ENCODE measurements at places on chromosomes 4 and X. TPM values are rescaled to one million over a fixed set of nuclear protein-coding genes. Genes with fewer than 3 reads are reported as not detected.
A peak's percentile ranks its signal among the peaks of the same experiment; 100 is the strongest.

OPN1MW gene
- not detected for total RNA-seq

COX7B gene
- total RNA-seq: 472 TPM

UGT2B11 gene
- not detected for total RNA-seq

NUP62CL gene
- not detected for total RNA-seq

DNA sequence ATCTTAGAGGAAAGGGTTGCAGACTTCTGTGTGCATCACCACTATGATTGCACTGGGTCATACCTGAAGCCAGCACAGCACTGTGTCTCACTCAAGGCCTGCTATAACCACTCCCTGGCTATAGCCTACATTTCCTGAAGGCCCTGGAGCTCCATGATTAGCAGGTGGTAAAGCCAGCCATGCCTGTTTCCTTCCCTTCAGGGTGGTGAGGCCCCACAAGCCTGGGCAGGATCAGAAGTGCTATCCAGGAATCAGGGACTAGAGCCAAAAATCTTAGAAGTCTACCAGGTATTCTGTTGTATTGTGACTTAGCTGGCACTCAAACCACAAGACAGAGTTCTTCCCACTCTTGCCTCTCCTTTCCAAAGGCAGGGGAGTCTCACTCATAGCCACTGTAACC lies 734.6 kb downstream of the GLUD2 start:
- H3K36me3 ChIP-seq: no peaks in the 10 kb centered on the region
- DNase-seq: no peak
- H3K4me3 ChIP-seq: no peak overlapping the region

DNA sequence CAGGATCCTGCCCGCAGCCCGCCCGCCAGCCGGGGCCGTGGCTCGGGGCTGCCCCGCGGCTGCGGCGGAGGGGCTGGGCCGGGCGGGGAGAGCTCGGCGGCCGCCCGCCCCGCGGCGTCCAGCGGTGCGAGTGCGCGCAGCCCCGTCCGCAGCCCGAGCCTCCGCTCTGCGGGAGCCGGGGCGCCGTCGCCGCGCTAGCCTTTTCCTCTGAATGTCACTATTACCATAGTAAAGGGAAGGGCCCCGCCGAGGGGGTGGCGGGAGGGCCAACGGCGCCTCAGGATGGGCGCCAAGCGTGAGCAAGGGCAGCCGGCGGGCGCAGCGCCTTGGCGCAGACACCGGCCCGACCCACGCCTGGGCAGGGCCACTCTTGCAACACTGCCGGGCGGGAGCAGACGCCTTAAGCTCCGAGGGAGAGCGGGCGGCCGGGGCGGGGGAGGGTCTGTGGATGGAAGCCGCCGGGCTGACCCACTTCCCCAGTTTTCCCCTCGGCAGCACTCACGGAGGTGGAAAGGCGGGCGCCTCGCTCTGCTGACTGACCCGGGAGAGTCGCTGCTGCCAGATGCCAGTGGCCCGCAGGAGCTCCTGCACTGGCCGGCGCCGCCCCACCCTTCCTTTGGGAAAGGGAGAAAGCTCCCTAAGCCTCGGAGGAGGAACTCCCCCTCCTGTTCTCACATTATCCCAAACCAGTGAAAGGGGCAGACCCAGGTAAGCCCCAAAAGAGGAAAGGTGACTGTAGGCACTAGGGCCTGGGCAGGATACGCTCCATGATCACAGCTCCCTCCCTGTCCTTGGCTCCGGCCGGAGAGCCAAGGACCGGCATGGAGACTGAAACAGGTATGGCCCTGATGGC lies 329.4 kb downstream of the HNRNPD start:
- H3K27ac ChIP-seq: no peak overlapping the region
- H3K27me3 ChIP-seq: no peaks in the 10 kb centered on the region
- H3K4me3 ChIP-seq: peak overlapping the region; percentile 63
- peaks cover 2% of the 10 kb centered on the region for H3K4me1 ChIP-seq
- peak; percentile 73 for DNase-seq

GRCh38 chr4:110287130-110287529 lies 88.7 kb upstream of the ELOVL6 start:
- H3K27ac ChIP-seq: no peak overlapping the region
- no peaks in the 10 kb centered on the region for H3K36me3 ChIP-seq
- no peaks in the 10 kb centered on the region for H3K27me3 ChIP-seq
- DNase-seq: no peak
- H3K4me1 ChIP-seq: no peaks in the 10 kb centered on the region
- no peak overlapping the region for H3K4me3 ChIP-seq

GRCh38 chrX:40303256-40304077 lies 205.7 kb upstream of the BCOR start:
- H3K36me3 ChIP-seq: no peaks in the 10 kb centered on the region
- no peak overlapping the region for H3K27ac ChIP-seq
- H3K4me3 ChIP-seq: no peak overlapping the region
- no peak for DNase-seq

DNA sequence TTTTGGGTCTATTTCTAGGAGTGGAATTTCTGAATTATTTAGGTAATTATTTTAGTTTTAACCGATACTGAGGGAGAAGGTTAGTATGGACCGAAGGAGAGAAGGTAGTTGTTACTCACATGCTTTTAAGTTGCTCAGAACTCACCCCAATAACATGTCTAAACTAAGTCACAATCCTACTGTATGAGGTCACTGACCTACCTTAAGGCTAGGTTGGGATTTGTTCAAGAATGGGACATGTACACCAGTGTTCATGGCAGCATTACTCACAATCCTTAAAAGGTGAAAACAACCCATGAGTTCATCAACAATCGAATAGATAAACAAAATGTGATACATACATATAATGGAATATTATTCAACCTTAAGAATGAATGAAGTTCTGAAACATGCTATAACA lies 90.5 kb downstream of the MSN start:
- no peak overlapping the region for H3K27ac ChIP-seq
- no peak overlapping the region for H3K4me3 ChIP-seq
- H3K4me1 ChIP-seq: no peaks in the 10 kb centered on the region
- no peaks in the 10 kb centered on the region for H3K27me3 ChIP-seq
- no peak for DNase-seq
- H3K36me3 ChIP-seq: no peaks in the 10 kb centered on the region

GRCh38 chr4:24753519-24753918 lies 41.9 kb upstream of the SOD3 start:
- no peaks in the 10 kb centered on the region for H3K27me3 ChIP-seq
- H3K4me3 ChIP-seq: no peak overlapping the region
- H3K27ac ChIP-seq: no peak overlapping the region
- no peak for DNase-seq

- H3K27ac ChIP-seq: no peak overlapping the region
- no peak overlapping the region for H3K4me3 ChIP-seq
Observed at GRCh38 chr4:148831945-148832344, 389.7 kb upstream of the NR3C2 start.

DNA sequence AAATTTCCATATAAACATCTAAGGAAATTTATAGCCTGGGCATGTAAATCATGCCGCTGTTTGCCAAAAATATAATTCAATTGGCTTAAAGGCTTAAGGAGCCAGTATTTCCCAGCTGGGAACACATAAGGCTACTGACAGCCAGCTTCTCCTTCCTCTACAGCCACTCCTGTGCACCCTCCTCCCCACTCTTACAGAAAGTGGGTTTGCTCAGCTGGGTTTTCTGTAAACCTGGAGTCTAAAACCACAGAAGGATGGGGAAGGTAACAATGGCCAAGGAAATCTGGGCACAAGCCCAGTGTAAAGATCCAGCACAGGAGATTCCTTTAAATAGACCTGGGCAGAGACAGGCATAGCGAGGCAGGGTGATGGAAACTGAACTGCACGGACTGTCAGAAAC lies 18.5 kb downstream of the ACSL1 start:
- no peak overlapping the region for H3K4me3 ChIP-seq
- H3K4me1 ChIP-seq: peaks cover 12% of the 10 kb centered on the region
- no peaks in the 10 kb centered on the region for H3K36me3 ChIP-seq

- no peaks in the 10 kb centered on the region for H3K4me1 ChIP-seq
- no peaks in the 10 kb centered on the region for H3K27me3 ChIP-seq
- DNase-seq: no peak
- no peaks in the 10 kb centered on the region for H3K36me3 ChIP-seq
Observed at GRCh38 chr4:70239131-70239883, 3.1 kb upstream of the CSN3 start.

Data from ascending aorta (tissue), 2 donors.